ENCODE measurements at places on chromosomes 2 and 18.

DNA sequence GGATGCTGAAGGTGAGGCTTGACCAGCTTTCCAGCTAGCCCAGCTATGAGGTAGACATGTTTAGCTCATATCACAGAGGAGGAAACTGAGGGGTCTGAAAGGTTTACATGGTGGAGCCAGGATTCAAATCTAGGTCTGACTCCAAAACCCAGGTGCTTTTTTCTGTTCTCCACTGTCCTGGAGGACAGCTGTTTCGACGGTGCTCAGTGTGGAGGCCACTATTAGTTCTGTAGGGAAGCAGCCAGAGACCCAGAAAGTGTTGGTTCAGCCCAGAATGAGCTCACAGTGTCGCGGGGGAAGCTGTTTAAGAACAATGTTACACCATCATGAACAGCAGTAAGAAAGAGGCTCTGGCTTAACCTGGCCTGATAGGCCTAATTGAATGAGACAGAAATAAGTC, 11.1 kb downstream of the PROC start:
- DNase-seq, result no peak

DNA sequence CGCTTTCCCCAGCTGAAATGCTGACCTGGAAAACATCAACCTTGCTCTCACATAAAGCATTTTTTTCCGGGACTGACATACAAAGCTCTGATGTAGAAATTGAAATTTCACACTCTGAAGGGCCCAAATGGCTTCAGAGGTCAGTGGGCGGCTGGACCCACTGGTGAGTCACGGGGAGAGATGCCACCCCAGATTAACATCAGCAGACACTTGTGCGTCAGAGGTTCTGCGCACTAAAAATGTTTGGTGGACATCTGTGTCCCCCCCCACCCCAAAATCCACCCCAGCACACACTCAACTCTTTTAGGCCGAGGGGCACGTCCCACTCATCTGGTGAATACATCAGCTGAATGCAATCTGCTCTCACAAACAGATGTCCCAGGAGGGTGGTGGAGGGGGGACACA, 208.9 kb downstream of the ASB1 start:
- no peak for DNase-seq

DNA sequence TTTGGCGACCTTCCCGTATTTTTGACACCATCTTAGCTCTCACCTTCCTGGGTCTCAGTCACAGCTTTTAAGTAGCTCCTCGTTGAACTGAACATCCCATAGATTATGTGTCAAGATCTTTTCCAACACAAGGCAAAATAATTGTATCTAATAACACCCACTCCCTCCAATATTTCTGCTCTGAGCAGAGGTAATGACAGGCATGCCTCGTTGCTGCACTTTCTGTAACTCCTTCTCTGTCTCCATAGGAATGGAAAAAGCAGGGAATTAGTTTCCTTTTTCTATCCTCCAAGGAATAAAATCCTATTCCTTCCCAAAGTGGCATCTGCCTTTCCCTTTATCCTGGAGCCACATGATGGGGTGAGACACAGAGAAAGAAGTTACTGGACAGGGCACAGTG, 174.0 kb upstream of the CDH20 start:
- DNase-seq, result no peak

GRCh38 chr2:70141902-70142589, 48.8 kb downstream of the C2orf42 start:
- peak; percentile 52 for DNase-seq

GRCh38 chr18:27954226-27954625, 222.7 kb downstream of the CDH2 start:
- peak; percentile 6 for DNase-seq
